ENCODE measurements at places on chromosomes 2 and 18.
A peak's percentile ranks its signal among the peaks of the same experiment; 100 is the strongest.

DNA sequence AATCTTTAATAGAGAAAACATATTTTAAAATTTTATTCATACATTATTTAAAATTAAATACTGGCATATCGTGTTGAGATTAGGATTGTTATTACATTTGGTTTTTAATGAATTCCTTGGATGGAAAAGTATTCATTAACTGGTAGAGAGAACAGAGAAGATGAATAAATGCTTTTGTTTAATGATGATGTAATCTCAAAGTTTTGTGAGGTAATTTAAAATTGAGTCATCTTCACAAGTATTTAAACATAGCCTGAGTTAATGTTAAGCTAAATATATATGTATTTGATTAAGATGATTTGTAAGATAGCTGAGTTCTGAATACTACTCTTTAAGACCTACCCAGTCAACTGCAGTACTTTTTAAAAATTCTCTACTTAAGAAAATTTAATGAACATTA lies 713.4 kb upstream of the VRK2 start:
- no peak for DNase-seq

- DNase-seq, result no peak
These were observed 51.9 kb upstream of the CREB1 start for GRCh38 chr2:207477896-207478295.

DNA sequence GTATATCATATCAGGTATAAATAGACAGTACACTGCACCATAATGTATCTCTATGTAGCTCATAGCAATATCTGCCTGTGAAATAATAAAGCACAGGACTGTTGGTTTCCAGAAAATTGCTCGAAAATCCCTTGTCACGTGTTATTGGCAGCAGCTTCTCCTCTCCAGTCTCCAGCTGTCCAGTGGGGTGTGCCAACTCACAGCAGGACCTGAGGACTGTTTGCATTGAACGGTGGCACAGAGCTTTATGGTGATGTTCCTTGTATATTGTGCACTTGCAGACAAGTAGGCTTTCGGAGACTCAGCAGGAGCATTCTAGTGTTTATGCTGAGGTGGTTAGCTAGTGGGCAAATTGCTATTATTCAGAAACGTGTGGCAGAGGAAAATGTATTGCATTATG lies 182.2 kb upstream of the ATP5MC3 start:
- no peak for DNase-seq

DNA sequence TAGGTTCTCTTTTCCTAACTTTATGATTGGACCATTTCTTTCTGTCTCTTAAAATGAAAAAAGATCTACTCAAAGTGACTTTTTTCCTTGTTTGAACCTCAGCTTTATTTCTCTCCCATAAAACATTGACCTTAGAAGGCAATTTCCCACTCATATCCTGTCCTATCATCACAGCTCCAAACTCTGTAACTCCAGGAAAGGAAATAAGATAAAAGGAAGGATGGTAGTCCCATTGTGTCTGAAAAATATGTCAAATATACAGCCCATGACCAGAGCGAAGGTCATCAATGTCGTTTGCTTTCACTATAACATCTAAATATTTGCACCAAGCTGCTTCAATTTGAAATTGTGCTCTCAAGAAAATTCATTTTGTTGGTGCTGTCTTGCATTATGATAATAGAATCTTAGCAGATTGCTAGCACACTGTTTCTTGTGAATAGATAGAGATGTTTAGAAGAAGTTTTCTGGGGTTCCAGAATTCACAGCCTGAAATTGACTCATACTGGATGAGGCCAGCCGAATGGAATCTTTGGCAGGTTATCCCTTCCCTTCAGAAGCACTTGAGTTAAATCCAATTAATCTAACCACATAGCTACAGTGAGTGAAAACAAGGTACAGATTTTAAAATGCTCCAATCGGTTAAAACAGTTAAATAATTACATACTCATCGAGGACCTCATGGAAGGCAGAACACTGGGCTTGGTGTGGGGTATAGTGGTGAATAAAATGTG lies 95.1 kb downstream of the CRIM1 start:
- no peak for DNase-seq

- peak; percentile 17 for DNase-seq
These were observed 528.8 kb downstream of the CPS1 start for GRCh38 chr2:211085056-211085680.

DNA sequence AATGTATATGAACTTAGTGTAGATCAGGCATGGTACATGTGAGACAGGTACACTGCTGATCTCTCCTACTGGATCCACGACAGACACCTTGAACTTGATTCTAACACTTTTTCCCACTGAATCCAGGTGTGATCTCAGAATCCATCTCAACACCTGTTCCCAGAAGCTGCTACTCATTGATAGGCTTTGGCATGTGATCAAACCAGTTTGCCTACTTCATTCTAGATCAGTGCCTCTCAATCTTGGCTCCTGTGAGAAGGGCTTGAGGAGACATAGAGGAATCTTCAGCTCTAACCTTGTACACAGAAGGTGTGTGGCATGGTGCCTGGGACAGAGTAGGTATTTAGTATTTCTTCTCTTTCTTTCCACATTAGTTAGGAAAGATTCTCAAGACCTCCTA lies 212.3 kb upstream of the ATP5MC3 start:
- DNase-seq, result no peak

- no peak for DNase-seq
These were observed 376.6 kb upstream of the NETO1 start for GRCh38 chr18:73244401-73244800.

DNA sequence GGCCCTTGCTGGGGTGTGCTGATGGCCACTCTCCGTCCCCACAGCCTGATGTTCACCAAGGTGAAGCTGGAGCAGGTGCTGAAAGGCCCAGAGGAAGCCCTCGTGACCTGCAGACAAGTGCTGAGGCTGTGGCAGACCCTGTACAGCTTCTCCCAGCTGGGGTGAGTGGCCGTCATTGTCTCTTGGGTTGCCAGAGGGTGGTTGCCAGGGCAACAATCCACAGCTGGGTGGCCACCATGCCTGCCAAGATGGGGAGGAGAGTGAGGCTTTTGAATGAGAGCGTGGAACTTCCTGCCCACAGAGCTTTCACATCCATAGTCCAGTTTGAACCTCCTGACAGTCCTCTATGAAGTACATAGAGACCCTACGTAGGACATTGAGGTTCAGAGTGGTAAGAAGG lies 108.8 kb downstream of the STPG4 start:
- no peak for DNase-seq

- no peak for DNase-seq
These were observed 251.7 kb downstream of the PHLPP1 start for GRCh38 chr18:62967089-62967488.

- no peak for DNase-seq
These were observed 25.0 kb downstream of the TTC32 start for GRCh38 chr2:19876751-19877150.
